Neural progenitor cell (in vitro differentiated cells): ENCODE measurements at places on chromosomes 6 and 20.

GRCh38 chr6:169939554-169940164, 188.2 kb downstream of the ERMARD start:
- DNase-seq = no peak

DNA sequence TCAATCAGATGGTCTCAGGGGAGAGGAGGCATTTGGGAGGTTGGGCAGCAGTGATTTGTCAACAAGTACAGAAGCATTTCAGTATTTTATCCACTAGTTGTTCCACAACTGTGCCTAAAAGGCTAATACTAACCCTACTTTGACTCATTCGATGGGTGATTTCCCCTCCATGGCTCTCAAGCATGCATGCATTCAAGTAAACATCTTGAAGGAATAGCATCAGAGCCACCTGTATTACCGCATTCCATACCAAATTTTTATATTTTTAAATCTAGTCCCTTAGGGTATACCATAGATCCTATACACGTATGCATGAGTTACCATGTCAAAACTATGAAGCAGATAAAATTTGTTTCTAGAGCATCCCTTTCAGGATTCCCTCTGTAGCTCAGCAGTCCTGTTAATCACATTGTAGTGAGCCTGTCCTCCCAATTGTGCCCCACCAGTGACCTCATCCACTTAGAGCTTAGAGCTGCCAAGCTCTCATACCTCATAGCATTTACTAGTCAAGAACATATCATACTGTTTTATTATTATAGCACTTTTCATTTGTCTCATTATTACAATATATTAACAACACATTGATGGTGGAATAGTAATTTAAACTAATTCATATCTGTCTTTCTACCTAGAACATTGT, 213.8 kb downstream of the LAMA2 start:
- DNase-seq = no peak

- DNase-seq = no peak
Observed at GRCh38 chr6:21900730-21901129, 307.2 kb downstream of the SOX4 start.

DNA sequence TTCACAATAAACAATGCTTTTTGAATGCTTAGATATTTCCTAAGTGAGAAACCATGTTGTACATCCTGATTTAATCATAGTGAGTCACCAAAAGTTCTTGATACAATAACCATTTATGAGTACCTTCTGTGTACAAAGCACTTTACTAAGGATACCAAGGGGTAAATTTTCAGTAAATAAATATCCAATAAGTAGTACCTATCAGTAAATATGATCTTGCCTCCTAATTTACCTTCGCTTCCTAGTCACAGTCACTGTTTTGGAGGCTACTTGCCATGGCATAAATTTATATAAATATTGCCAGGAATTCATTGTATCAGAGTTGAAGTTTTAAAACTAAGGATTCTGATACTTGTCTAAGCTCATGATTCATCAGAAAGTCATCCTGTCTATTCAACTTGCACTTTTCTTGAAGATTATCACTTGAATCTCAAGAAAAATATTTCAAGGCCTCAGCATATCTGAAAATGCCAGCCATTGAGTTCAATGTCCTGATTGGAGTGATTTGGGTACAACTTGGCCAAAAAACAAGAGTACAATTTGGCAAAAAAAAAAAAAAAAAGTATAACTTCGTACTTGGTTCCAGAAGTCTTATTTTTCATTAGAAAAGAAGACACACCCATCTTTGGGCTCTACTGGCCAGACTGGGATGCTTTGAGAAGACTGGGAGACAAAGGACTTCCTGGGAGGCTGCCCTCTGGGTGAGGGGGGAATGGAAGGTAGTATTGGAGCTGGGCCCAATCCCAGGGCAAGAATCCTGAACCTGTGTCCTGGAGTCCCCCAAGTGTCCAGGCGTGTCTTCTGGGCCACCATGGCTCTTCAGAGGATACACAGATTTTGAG, 32.8 kb downstream of the RAB22A start:
- DNase-seq = no peak

DNA sequence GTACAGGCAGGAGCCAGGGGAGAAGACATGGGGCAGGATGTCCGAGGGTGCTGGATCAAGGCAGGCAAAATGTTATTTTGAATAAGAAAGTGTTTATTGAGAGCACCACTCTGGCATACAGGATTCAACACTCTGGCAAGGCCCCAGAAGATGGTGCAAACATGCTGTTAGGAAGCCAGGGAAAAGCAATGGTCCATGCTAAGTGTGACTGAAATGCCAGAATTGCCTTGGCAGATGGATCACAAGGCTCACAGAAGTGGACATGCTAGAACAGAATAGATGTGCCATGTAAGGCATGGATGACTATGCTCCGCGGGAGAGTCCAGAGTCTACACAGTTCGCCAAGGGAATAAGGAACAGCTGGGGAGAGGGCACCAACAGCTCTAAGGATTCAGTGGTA, 54.6 kb downstream of the QRSL1 start:
- no peak for DNase-seq

DNA sequence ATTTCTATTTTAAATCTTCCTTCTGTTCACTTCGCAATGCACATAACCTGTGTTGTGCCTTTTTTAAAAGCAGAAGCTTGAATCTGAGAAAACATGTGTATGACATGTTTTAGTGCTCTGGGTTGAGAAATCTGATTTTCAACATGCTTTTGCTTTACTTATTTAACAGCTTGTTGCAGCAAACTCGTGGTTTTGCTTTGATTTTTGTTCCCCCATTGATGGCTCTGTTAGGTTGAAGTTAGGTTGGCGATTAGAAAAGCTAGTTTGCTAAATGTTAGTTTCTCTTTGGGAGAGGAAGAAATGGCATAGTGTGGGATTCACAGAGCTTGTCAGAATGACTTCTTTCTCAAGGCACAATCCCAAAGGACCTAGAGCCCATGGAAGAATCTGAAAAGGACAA, 170.8 kb downstream of the TMEM242 start:
- DNase-seq = no peak

DNA sequence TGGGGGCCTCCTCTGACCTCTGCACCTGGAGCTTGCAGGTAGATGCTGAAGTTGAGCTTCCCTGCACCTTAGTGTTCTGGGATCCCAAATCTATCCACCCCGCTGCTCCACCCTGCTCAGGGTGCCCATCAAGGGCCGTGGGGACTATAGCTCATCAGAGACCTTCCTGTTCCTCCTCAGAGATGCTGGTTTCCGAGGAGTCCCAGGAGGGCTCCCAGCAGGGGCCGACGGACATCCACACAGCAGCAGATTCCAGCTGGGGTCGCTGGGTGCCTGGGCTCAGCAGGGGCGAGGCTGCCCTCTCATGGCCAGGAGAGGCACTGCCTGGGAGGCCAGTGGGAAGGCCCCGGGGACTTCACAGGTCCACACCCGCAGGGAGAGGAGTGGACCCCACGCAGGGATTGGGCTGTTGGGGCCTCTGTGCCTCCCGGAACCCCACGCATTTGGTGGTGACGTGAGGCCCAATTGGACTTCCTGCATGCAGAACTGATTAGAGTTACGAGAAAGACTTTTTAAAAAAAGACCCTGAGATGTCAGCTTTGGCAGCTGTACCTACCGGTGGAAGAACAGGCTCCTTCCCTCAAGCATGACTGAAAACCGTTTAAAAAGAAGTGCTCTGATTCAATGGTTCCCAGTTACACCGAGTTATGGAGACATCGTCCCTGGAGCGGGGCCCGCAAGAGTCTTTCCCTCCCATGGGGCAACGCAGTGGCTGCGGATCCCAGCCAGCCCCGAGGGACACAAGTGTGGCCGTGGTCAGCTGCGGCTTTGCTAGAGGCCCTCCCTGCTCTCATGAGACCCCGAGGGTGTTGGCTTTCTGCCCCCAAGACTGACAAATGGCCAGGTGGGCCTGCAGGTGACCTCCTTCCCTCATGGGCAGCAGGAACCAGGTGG, 25.3 kb upstream of the SLCO4A1 start:
- peak; percentile 79 for DNase-seq

GRCh38 chr6:117381749-117382148, 44.0 kb downstream of the ROS1 start:
- no peak for DNase-seq

- DNase-seq = no peak
Observed at GRCh38 chr20:1935696-1936366, 40.6 kb downstream of the SIRPA start.
